Fibroblast of skin of right quadriceps (primary cell): ENCODE measurements at places on chromosomes 7 and 10.
A peak's percentile ranks its signal among the peaks of the same experiment; 100 is the strongest.

- DNase-seq: no peak
Measured at GRCh38 chr10:133009218-133009950, 67.0 kb upstream of the CFAP46 start.

GRCh38 chr10:70564113-70564725 lies 38.3 kb downstream of the PRF1 start:
- no peak for DNase-seq

DNA sequence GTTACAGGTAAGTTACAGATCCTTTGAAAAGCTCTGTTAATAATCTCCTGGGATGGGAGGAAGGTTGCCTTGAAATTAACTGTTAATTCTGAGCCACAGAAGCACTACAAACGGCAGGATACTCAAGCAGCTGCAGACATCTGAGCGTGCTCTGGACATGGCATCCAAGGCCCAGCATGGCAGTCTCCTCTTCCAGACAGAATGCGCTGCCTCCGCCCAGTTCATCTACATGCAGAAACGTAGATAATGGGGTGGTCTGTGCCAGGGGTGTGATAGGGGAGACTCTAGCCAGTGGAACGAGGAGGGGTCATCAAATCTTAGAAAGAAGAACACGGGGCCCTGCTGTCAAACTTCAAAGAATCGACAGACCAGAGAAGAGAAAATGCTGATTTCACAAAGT lies 13.8 kb downstream of the VIPR2 start:
- DNase-seq: no peak

DNA sequence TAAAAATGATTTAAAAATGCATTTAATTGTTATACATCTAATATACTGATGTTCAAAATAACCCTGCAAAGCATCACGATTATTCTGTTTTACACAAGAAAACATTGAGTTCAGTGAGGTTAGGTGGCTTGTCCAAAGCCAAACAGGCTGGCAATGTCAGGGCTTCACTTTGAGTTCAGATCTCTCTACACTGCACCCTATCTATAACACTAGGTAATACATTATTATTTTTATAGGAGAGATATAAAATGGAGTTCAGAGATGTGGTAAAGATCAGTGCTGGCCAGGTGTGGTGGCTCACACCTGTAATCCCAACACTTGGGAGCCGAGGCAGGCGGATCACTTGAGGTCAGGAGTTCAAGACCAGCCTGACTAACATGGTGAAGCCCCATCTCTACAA lies 165.9 kb upstream of the MYO3A start:
- no peak for DNase-seq

DNA sequence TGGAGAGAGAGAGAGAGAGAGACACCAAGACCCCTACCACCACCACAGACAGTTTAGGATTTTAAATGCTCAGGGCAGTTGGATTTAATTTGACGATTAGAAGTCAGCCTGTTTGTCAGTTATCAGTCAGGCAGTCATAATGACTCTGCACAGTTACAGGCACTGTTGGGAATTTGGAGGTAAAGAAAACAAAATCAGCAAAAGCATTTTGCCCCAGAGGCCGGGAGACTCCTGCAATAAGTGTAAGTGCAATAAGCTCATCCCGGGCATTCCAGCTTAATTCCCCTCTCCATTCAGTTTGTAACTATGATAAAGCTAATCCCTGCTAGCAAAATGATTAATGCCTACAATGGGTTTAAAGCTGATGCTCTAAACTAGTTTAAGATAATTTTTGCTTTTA lies 13.5 kb downstream of the SEMA3C start:
- no peak for DNase-seq

DNA sequence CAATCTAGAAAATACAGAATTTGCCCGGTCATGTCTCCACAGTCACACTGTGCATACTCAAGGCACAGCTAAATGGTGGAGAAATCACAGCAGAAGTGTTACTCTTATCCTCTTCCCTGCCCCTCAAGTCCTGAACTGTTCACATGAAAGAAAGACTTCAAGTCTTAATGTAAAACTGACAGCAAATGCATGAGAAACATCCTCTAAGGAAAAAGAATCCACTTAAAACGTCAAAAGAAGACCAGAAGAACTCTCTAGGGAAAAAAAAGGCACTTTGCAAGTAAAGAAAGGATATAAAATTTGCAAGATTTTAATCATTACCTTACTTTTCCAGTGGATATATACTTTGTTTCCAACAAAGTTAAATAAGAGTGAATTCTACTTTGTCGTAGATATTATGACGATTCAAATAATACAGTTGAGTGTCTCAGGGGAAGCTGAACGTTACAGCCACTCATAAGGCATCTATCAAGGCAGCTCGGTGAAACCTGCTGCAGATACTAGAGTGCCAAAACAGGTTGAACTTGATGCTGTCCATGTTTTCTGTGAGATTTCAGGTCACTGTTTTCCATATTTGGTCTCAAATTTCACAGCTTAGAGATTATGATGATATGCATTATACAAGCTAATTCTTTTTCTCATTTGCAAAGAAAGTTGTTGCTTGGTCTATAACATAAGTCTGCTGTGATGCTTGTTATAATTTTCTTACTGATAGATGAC lies 155.0 kb downstream of the CTTNBP2 start:
- no peak for DNase-seq

GRCh38 chr7:65233409-65234034 lies 140.1 kb upstream of the ZNF92 start:
- DNase-seq: no peak

- DNase-seq: no peak
Measured at GRCh38 chr7:113109718-113110117, 8.6 kb downstream of the SMIM30 start.

DNA sequence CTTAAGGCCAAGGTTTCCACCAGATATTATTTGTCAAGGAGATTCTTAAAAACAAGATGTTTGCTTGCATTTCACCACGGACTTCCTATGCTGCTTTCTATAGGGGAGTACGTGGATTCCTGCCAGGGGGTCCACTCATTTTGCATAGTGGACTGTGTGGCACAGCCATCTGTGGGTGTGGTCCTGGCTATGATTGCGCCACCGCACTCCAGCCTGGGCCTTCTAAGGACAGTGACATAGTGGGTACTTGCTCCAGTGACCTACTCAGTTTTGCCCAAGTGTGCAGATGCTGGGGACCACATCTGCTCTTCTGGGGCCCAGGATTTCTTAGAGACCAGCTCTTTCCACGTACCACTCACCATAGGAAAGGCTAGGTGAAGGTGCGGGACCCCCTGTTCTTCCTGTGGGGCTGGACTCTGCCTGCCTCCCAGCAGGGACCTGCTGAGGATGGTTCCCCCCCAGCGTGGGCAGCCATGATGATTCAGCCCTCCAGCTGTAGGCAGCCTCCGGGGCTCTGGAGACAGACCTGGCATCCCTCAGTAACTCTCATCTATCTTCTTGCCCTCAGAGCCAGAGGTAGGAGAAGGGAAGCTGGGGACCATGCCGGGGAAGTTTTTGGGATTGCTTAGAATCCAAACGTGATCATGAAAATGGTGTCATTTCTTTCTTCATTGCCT lies 42.9 kb downstream of the HK1 start:
- no peak for DNase-seq

- DNase-seq: peak; percentile 63
Measured at GRCh38 chr10:11724938-11725776, 17.0 kb upstream of the ECHDC3 start.

DNA sequence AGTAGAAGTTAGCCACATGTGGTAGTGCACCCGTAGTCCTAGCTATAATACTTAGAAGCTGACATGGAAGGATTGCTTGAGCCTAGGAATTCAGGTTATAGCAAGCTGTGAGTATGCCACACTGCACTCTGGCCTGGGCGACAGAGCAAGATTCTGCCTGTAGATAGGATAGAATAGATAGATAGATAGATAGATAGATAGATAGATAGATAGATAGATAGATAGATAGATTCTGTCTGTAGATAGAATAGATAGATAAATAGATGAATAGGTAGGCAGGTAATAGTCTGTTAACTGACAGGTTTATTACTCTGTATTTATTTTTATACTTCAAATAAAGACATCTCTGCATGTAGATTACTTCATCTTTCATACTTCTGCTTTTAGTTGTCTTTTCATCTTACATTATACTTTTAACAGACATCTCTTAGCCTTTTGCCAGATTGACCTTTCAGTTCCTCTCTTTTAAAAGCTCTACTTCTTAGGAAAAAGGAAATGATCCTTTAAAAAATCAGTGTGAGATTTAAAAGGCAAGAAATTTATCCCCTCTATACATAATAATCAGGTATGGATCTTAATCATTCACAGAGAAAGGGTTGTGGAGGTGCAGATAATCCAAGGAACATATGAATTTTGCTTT lies 31.8 kb downstream of the CCAR1 start:
- DNase-seq: no peak

- DNase-seq: no peak
Measured at GRCh38 chr10:73247509-73248258, 629 bp upstream of the DNAJC9 start.
